T47D (cell line): ENCODE measurements at places on chromosomes 1 and 21.
A peak's percentile ranks its signal among the peaks of the same experiment; 100 is the strongest.

GRCh38 chr1:27478098-27478497 lies 11.9 kb downstream of the WASF2 start:
- no peak for DNase-seq

DNA sequence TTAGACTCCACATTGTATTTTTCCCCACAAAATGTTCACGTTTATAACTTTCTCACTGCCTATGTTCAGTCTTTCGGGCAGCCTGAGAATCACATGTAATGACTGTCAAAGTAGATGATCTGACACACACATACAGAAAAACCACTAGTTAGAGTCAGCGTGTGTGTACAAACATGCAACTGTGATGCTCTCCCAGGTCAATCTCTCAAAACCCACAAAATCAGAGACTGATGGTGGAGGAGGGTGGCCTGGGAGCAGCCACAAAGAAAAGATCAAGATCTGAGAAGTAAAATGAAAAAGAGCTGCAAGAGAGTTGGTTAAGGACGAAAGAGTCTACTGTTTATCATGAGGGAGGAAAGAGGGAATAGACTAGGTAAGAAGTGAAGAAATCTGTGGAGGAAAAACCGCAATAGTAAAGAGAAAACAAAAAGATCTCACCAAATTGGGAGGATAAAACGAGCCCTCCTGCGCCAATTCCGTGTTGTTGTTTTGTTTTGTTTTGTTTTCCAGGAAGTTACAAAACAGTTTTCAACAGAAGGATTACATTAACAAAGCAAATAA lies 2.3 kb downstream of the EGLN1 start:
- no peak for DNase-seq

DNA sequence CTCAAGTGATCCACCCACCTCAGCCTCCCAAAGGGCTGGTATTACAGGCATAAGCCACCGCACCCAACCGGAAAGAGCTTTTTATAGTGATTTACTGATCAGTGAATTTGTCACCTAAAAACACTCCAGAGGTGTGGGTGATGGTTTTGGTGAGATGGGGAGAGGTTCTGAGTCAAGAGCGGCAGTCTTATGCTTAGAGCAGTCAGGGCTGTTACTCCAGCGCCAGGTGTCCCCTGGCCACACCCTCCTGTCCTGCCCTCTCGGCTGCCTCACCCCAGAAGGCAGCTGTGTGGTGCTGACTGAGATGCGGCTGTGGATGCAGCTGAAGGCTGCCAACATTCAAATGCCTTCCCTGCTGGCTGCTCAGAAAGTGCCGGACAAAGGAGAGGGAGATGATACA lies 94.5 kb upstream of the LPGAT1 start:
- peak; percentile 44 for DNase-seq

GRCh38 chr21:45313015-45313414 lies 25.3 kb upstream of the POFUT2 start:
- no peak for DNase-seq

DNA sequence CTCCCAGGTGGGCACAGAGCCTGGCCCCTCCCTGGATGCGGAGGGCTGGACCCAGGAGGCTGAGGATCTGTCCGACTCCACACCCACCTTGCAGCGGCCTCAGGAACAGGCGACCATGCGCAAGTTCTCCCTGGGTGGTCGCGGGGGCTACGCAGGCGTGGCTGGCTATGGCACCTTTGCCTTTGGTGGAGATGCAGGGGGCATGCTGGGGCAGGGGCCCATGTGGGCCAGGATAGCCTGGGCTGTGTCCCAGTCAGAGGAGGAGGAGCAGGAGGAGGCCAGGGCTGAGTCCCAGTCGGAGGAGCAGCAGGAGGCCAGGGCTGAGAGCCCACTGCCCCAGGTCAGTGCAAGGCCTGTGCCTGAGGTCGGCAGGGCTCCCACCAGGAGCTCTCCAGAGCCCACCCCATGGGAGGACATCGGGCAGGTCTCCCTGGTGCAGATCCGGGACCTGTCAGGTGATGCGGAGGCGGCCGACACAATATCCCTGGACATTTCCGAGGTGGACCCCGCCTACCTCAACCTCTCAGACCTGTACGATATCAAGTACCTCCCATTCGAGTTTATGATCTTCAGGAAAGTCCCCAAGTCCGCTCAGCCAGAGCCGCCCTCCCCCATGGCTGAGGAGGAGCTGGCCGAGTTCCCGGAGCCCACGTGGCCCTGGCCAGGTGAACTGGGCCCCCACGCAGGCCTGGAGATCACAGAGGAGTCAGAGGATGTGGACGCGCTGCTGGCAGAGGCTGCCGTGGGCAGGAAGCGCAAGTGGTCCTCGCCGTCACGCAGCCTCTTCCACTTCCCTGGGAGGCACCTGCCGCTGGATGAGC lies 34.2 kb downstream of the TRIM11 start:
- DNase-seq = no peak

DNA sequence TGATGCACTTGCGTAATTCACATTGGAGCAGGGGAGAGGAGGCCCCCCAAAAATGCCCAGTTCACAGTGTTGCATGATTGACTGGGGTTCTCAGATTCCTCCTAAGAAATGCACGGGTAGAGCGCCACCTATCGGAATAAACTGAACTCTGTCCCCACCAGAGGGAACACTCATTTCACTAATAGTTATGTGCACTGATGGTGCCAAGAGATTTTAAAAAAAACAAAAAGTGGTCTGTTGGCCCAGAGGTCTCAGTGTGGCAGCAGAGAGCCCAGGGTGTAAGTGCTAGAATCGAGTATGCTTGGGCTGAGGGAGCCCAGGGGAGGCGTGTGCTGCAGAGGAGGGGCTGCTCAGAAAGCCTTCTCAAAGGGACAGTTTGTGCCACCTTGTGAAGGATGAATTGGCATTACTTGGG lies 6.9 kb downstream of the PINK1 start:
- peak; percentile 57 for DNase-seq

DNA sequence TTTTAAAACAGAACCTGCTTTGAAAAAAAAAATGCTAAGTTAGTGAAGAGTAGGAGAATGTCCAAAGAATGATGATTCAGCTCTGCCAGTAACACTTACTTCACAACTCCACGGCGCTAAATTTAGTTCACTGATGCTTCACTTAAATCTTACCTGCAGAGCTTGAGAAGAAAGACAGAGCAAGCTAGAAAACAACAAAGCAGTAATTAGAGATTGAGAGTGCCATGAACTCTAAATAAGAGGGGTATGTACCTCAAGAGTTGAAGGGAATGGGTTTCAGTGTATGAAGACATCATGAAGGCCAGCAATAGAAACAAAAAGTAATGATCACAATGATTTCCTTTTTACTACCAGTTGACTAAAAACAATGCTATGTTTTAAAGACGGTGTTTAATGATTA lies 32.8 kb downstream of the EPRS1 start:
- no peak for DNase-seq

DNA sequence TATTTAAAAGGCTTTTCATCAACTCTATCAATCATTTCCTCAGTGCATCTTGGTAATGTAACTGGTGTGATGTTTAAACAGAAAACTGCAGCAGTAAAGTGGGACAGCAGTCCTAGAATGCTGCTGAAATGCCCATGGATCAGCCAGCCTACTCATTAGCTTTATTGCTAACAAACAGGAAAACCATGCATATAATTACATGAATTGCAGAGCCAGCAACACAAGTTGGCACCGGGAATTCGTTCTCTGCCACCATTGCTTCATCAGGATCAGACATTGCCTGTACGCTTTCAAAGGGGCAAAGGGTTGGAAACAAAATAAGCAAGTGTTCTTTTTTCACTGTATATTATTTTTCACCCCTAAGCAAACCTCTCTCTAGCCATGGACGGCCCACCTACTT lies 276.2 kb upstream of the LRRC7 start:
- no peak for DNase-seq

DNA sequence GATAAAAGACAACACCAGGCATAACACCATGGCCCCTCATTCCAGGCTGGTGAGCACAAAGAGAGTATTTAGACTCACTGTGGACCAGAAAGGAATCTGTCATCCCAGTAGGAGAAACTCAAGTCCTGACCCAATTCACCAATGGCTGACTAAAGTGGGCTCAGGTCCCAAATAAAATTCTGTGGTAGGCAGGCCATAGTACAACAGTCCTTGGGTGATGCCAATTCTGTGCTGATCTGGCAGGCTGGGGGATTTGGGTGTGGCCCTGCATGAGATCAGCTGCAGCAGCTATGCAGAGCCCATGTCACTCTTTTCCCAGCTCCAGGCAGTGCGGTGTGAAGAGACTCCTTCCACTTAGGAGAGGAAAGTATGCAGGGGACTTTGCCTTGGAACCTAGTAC lies 245.1 kb downstream of the LBR start:
- no peak for DNase-seq

GRCh38 chr1:26016953-26017545 lies 4.5 kb upstream of the EXTL1 start:
- no peak for DNase-seq

GRCh38 chr1:167905671-167906070 lies 8.3 kb downstream of the ADCY10 start:
- DNase-seq = no peak

- no peak for DNase-seq
Measured at GRCh38 chr1:90509225-90510048, 207.7 kb downstream of the BARHL2 start.

DNA sequence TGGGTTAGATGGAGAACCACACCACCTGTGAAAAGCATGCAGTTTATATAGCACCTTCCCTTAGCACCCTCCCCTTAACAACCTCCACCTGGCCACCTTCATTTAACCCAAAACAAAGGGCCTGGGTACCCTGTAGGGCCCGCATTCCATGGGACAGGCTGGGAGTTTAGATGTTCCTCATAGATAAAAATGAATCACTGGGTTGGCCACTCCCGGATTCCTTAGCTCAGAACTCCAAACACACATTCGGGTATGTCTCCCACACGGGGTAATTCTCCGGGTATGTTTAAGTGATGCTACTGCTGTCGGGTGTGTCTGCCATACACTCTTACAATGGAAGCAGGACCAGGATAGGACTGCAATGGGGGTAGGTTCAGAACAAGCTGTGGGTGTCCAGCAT lies 43.9 kb upstream of the FOXO6 start:
- no peak for DNase-seq

DNA sequence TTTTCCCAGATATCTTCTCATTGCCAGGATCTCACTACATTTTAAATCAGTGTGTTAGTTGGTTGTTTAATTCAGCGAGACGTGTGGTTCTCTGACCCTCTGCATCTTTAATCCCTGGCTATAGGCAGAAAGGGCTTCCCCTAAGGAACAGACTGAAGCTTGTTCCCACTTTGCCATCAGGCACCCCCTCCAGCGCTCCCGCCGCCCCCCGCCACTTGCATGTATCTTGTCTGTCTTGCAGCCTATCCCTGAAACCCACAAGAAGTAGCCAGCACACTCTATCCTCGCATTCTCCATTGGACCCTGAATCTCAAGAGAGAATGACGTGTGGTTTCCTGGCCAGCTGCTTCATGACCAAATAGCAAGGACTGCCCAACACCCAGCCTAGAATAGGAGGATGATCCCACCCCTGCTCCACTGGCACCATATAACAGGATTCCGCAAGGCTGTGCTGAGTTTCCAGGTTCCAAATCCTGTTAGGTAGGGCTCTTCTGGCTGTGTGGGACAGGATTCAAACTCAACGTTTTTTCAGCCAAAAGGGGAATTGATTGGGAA lies 7.8 kb downstream of the CLDN19 start:
- no peak for DNase-seq
